ENCODE measurements at places on chromosomes 5 and 9.

DNA sequence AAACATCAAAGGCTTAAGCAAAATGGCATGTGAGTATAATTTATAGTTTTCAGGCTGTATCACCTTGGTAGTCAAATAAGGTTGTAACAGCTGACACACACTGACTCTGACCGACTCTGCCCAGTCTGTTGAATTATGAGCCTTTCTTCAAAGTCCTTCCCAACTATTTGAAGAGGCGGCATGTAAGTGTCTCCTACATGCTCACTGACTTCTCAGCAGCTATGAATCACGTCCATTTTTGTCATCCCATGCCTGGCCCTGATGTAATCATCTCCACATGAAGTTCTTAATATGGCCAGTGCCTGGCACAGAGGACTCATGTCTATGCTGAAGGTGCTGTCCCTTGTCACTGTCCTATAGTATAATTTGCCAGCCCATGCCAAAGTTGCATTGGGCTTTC, 5.1 kb upstream of the PTBP3 start:
- DNase-seq, result no peak

DNA sequence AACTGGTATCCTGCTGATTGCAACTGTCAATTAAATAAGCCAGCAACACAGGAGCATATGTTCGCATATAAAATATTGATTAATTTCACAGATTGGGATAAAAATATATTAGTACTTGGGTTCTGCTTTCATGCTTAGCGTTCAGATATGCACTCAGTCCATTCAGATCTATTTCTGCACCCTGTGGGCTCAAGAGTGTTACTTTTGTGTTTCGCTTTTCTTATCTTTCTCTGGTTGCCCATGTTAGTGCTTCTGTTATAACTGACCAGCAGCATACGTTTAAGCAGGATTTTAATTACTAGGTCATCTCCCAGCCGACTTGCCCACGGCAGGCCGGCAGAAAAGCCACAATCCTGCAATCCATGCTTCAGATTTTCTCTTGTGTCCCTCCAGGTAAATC, 289.1 kb downstream of the EBF1 start:
- no peak for DNase-seq

- no peak for DNase-seq
These were observed 17.0 kb upstream of the WWC1 start for GRCh38 chr5:168274406-168274805.

DNA sequence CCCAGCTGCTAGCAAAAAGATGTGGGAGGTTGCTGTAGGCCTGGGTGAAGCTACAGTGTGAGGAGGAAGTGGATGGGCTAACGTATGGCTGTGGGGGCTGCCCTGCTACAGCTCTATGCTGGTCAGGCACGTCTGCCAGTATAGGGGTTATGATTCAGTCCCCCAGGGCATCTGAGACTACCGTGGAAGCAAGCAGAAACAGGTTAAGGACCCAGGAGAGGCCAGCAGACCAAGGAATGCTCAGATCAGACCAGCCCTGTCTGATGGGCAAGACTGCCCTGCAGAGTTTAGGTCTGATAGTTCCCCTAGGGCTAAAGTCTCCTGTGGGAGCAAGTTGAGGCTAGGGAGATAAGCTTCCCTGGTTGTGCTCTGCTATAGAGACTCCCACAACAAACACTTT, 416.1 kb upstream of the CTNND2 start:
- DNase-seq, result no peak

GRCh38 chr5:133120156-133120750, 68.4 kb downstream of the HSPA4 start:
- DNase-seq, result no peak

- peak; percentile 33 for DNase-seq
These were observed 46.2 kb downstream of the PCA3 start for GRCh38 chr9:76810377-76810957.

GRCh38 chr9:73566627-73567026, 415.0 kb downstream of the ANXA1 start:
- no peak for DNase-seq

DNA sequence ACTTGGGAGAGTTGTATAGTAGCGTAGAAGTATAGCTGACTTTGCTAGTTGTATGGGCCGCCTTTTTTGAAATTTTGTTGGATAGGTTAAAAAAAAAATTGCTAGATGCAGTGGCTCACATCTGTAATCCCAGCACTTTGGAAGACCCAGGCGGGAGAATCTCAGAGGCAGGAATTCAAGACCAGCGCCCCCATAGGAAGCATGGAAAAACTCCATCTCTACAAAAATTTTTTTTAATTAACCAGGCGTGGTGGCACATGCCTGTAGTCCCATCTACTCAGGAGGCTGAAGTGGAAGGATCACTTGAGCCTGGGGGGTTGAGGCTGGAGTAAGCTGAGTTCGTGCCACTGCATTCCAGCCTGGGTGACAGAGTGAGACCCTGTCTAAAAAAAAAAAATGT, 59.2 kb downstream of the SMC5 start:
- DNase-seq, result no peak

DNA sequence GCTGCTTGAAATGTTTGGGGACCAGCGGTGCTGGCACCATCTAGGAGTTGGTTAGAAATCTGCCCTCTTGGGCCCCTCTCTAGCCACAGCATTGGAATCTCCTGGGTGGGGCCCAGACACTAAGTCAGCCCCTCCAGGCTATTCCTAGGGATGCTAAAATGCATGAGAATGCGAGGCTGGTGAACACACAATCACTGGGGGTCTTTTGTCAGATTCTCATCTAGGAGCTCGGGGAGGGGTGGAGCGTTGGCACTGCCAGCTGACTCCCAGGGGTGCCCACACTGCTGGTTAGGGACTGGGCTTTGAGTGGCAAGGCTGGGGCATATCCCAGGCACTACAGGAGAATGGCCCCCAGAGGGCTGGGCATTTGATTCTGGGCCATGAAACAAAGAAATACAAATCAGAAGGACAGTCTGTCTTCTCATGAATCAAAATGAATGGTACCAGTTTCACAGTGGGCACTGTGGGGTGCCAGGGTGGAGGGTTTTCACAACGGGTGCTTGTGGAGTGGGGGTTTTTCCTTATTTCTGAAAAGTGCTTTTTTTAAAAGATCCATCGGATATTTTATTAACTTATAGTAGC, 127.8 kb upstream of the RAPGEF1 start:
- DNase-seq, result no peak

GRCh38 chr5:10747678-10748622, 13.1 kb downstream of the DAP start:
- no peak for DNase-seq

DNA sequence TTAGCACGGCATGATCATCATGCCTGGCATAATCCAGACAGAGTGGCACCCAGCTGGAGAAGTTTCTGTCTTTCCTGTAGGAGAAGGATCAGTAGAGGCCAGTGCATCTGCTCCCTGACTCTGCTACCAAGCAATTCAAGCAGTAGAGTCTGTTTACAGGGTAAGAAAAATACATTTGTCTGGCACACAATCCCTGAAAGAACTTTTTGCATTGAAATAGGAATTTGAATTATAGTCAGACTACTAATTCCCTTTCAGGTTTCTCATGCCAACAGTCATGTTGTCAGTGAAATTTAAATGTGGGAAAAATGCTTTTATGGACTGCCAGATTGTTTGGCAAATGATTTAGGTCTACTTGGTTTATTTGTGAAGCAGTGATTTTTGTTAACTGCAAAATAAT, 125.6 kb downstream of the RAB3C start:
- DNase-seq, result no peak

DNA sequence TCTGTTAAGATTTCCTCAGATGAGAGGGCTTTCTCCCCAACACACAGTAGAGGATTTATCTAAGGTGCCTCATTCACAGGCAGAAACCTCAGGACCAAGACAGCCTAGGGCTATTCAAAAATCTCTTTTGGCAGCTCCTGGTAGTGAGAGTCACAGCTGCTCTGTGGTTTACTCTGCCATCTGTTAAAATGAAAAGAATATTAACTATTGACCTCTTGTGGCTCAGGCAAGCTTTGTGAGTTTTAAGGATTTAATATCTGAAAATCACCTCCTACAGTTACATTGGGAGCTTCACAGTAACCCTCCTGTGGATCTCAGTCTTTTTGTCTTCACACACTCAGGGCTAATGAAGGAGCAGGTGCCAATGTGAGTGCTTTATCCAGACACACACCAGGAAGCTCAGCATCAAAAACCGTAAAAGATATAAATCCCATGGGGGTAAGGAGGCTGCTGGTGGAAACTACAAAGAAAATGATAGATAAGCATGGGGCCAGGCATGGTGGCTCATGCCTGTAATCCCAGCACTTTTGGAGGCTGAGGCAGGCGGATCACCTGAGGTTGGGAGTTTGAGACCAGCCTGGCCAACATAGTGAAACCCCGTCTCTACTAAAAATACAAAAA, 29.7 kb downstream of the PPP1R2B start:
- no peak for DNase-seq

- no peak for DNase-seq
These were observed 13.4 kb downstream of the ABLIM3 start for GRCh38 chr5:149154650-149155049.

- DNase-seq, result no peak
These were observed 25.8 kb downstream of the ADGRD2 start for GRCh38 chr9:124475868-124476690.

DNA sequence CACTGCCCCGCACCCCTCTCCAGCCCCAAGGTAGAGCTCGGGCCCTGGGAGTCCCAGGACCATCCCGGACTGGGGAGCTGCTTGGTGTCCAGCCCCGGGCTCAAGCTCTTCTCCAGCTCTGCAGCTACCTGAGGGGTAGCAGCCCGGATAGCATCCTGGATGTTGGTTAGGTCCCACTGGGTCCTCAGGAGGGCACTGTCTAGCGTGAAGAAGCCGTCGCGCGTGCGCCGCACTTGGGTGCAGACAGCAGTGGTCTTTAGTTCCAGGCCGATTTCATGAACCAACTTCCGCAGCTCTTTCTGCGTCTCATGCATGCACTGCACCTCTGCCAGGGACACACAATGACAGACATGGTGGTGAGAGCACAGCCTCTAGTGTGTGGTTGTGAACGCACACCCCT, 12.7 kb downstream of the TRUB2 start:
- DNase-seq, result no peak

DNA sequence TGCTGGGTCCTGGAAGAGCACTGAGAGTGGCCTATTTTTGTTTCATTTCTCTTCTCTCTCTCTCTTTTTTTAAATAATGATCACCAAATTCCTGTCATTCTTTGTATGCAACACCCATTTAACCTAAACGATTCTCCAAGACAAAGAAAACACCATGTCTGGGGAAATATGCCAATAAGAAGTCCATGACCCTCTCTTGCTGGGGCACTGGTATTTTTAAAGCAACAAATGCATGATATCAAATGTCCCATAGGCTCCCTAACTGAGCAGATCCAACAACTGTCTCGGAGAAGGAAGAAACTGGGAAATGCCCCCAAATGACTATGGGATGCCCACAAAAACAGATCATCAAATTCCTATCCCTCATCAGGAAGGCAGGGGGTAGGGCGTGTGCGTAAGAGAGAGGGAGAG, 567.4 kb downstream of the CCDC171 start:
- no peak for DNase-seq

DNA sequence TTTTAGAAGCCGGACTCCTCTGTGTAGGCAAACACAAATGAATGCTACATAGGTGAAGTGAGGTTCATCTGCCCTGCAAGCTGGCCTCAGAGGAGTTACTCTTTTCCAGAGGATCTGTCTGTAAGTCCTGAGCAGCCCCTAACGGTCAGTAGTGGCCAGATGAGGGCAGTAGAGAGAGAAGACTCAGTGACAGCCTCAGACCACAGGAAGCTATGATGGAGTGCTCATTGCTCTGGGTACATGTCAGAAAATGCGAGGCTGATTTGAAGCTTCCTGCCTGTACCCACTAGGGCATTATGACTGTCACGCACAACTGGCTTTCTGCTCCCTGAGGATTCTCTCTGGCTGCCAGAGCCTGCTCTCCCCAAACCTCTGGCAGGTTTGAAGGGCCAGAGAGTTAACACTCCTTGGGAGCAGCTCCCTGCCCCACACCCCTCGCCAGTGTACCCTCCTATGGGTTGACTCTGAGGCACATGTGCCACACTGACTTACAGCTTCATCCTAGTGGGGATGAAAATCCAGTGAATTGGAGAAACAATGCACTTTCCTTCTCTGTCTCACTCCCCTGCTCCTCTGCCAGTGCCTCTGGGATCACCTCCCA, 141.5 kb downstream of the GABRG2 start:
- DNase-seq, result no peak

GRCh38 chr9:87604886-87605588, 107.4 kb downstream of the DAPK1 start:
- no peak for DNase-seq

GRCh38 chr5:160385496-160385895, 14.4 kb downstream of the FAM200C start:
- DNase-seq, result no peak

DNA sequence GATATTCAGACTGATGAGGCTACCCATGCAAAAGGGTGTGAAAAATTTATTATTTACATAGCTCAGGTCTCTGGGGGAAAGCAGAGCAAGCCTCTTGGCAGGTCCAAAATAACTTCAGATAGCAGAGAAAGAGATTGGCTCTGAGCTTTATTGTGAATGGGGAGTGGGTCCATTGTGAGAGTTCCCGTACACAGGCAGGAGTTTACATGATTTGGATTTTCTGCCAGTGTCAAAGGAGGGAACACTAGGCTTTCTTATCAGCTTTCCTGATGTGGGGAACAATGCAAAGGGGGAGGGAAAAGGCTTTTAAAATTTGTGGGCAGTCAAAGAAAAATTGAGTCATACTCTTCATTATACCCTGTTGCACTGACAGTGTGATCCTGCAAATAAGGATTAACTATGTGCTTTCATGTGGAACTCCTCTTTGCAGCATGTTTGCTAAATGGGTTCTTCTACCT, 615.0 kb upstream of the RIOK2 start:
- no peak for DNase-seq

GRCh38 chr9:33524306-33524947, 376 bp downstream of the ANKRD18B start:
- DNase-seq, result no peak

DNA sequence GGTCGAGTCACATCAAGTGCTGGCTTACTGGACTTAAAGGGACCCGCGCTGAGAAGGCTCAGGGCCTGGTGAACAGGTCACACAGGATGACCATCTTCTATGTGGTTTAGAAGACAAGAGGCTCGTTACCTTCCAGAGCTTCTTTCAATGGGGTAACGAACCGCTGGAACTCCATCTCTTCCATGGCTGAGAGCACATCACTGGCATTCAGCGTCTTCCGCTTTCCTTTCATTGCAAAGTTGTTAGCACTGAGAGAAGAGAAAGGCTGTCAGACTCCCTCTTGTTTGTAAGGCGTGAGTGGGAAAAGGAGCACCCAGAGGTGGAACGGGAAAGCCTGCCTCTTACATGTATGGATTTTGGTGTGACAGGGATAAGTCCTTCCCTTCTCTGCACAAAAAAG, 994 bp downstream of the POLE3 start:
- DNase-seq, result no peak

DNA sequence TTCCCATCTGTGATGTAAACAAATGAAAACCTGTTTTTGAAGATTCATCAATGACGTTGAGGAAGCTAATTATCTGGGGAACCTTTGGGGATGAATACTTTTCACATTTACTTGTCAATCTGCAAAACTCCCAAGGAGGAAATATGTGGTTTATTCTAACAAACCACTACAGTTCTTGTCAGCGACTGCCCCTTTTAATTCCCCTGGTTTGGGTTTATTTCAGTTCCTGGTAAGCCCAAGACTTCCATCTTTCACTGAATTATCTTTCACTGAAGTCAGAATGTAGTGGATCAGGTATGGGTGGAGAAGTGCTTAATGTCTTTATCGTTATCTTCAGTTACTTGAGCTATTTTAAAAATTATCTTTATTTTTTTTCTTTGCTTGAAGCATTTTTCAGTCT, 40.2 kb downstream of the TLR4 start:
- no peak for DNase-seq

Data from omental fat pad (tissue), 4 donors.